ENCODE measurements at places on chromosomes 12 and 14.

- DNase-seq = peak; percentile 96
These were observed 110.0 kb downstream of the FOXG1 start for GRCh38 chr14:28876572-28876945.

DNA sequence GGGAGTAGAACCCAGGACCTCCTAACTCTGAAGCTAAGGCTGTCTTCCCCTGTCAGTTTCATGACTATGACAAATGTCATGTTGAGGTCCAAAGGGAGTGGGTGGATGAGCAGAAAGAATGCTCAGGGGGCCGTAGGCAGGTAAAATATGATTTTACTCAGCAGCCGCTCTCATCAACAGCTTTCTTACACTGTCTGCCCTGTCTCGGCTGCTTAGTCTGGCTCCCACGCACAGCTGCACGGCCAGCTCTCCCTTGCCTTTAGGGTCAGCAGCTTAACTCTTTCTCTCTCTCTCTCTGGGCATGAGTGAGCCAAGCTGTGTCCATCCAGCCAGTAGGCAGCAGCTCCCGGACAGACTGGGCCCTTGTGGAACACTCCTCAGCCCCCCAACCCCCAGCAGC lies 95.2 kb downstream of the GCH1 start:
- DNase-seq = no peak

- no peak for DNase-seq
These were observed 365 bp upstream of the TPI1 start for GRCh38 chr12:6866920-6867412.

DNA sequence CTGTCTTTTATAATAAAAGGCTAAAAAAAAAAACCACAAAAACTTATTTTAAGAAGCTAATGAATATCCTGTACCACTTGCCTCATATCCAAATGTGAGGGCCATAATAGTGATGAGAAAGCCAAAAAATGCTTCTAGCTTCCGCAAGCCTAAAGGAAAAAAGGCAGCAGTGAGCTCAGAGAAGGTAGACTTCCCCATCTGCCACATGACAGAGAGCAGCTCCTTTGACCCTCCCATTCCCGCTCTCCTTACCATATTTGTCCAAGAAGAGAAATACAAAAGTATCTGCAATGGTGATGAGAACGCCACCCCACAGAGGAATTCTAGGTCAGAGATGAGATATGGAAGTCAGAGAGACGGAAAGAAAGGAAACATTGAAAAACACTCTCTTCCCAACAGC lies 27.1 kb downstream of the SLC11A2 start:
- no peak for DNase-seq

- no peak for DNase-seq
These were observed 5.0 kb downstream of the SLC22A17 start for GRCh38 chr14:23347406-23348296.

DNA sequence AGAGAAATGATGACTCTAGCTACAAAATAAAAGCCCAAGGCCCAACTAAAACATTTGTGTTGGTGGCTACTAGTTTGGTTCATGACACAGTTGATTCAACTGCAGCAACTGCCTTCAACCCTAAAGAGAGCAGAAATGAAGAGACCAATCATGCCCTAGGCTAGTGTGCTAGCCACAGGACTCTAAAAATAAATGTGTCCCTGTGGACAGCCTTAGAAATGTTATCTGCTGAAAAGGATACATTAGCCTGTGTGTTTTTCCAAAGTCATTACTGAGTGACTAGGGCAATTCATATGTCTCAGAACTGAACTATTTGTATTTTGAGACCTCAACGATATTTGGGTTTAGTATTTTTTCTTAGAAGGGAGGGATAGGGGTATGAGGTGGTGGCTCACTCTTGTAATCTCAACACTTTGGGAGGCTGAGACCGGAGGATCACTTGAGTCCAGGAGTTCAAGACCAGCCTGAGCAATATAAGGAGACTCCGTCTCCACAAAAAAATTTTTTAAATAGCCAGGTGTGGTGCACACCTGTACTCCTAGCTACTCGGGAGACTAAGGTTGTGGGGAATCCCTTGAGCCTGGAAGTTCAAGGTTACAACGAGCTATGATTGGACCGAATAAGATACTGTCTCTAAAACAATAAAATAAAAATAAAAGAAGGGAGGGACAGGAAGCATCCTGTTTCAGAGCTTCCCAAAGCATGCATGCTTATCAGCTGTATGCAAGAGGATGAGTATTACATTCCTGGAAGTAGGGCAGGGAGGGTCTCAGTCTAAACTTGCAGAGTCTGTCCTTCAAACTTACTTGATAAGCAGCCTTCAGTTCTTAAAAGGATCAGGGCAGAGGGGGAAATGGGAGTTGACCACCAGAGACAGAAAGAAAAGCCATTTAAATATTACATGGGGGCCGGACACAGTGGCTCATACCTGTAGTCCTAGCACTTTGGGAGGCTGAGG lies 29.6 kb upstream of the NAP1L1 start:
- DNase-seq = no peak

GRCh38 chr12:678747-679712 lies 15.8 kb upstream of the NINJ2 start:
- no peak for DNase-seq

- no peak for DNase-seq
These were observed 15.1 kb downstream of the EPYC start for GRCh38 chr12:90989686-90990111.

DNA sequence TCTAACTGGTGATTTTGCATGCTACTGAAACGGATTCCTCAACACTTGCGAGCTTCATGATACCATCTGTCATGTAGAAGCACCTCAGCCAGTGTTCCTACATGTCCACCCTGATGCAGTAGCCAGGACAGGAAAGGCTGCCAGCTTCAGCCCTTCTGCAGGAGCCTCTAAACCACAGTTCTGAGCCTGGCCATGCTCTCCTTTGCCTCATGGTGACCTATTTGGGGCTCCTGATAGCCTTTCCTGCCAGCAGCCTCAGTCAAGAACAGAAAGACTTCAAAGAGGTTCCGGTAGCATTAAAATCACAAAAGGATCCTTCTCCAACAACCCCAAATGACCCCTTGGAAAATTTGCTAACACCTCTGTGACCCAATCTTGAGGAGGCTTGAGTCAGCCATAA lies 96.0 kb downstream of the CNTN1 start:
- no peak for DNase-seq

GRCh38 chr12:123772074-123772473 lies 10.0 kb downstream of the DNAH10 start:
- no peak for DNase-seq

- no peak for DNase-seq
These were observed 683.4 kb downstream of the SLC16A7 start for GRCh38 chr12:60279221-60279620.

DNA sequence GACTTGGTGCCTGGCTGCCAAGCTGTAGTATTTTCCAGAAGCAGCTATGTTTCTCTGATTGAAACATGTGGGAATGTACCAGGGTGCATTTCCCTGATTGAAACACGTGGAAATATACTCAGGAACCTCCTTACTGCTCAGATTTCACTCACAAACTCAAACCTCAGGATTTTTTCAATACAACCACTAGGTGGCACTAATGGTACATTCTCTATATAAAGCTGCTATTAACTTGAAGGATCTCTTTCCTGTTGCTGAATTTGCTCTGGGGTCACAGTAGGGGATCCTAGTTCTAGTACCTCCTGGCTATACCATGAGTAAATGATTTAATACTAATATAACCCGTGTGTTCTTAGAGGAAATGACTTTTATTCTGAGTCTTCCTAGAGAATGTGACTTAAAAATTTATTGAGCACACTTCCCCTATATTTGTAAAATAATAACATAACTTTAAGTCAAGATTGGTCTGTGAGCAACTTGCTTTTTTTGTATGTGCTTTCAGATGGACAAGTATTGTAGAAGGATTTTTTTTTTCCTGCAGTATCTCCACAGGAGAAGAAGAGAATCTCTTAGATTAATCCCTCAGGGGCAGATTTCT lies 173.8 kb upstream of the MIS18BP1 start:
- DNase-seq = peak; percentile 65

- no peak for DNase-seq
These were observed 20.0 kb upstream of the FLVCR2 start for GRCh38 chr14:75558440-75558839.

GRCh38 chr12:256958-257357 lies 5.7 kb downstream of the SLC6A13 start:
- DNase-seq = no peak

GRCh38 chr14:89720741-89721729 lies 233.5 kb downstream of the EFCAB11 start:
- DNase-seq = no peak

DNA sequence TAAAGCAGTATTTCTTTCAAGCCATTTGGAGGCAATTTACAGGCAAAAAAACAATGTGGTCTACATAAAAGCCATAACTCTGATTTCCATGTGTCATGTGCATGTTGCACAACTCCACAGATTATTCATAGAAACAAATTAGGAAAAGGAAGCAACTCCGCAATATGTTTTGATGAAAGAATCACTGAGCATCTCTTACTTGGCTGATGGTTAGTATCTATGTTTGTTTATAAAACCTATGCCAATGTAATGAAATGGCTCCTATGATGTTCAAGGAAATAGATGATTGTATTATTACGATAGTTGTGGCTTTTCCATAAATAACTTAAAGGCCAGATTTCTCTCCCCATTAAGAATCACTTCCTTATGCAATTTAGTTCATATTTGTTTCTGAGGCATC lies 373.7 kb downstream of the CCDC91 start:
- DNase-seq = no peak

GRCh38 chr12:26987634-26988424 lies 26.4 kb downstream of the TM7SF3 start:
- DNase-seq = no peak

Data from NCI-H748 treated with DMSO at 0.1 percent for 48 hours (cell line).